Cardiac septum (tissue), 1 donor: ENCODE measurements at places on chromosomes 5 and 9. TPM values are rescaled to one million over a fixed set of nuclear protein-coding genes. Genes with fewer than 3 reads are reported as not detected.

FCN2 gene
- total RNA-seq = not detected

TOR2A gene
- total RNA-seq = 4.4 TPM

SPINK5 gene
- total RNA-seq = 0.16 TPM

PDE6A gene
- total RNA-seq = 0.13 TPM

GPR151 gene
- not detected for total RNA-seq

WHRN gene
- 0.35 TPM for total RNA-seq

SLIT3 gene
- total RNA-seq = 16.6 TPM

ELAVL2 gene
- total RNA-seq = 0.32 TPM

GTF2H2 gene
- 8.4 TPM for total RNA-seq

FOXI1 gene
- total RNA-seq = not detected

SPAG8 gene
- total RNA-seq = 3.5 TPM

PROB1 gene
- total RNA-seq = 34.7 TPM

PDCD1LG2 gene
- 0.48 TPM for total RNA-seq

PCDHGB5 gene
- 13.9 TPM for total RNA-seq

FAF2 gene
- 15.9 TPM for total RNA-seq

PRRX2 gene
- total RNA-seq = 4.4 TPM

ACSL6 gene
- total RNA-seq = 4.5 TPM

GLRA1 gene
- not detected for total RNA-seq

DNAJC18 gene
- total RNA-seq = 20.3 TPM

TLX3 gene
- total RNA-seq = not detected

RELL2 gene
- 0.70 TPM for total RNA-seq

NKD2 gene
- total RNA-seq = 3.6 TPM

FNIP1 gene
- 31.6 TPM for total RNA-seq

UGT3A1 gene
- total RNA-seq = not detected

LVRN gene
- total RNA-seq = 0.27 TPM

LCN15 gene
- not detected for total RNA-seq

TYRP1 gene
- 102 TPM for total RNA-seq

IL7R gene
- 0.92 TPM for total RNA-seq

SPATA31E1 gene
- total RNA-seq = not detected

PCDHGA9 gene
- total RNA-seq = 9.6 TPM

EQTN gene
- not detected for total RNA-seq

AGXT2 gene
- not detected for total RNA-seq

GABRA6 gene
- not detected for total RNA-seq

PCDHA1 gene
- total RNA-seq = 0.08 TPM

PCA3 gene
- total RNA-seq = not detected

LAMC3 gene
- total RNA-seq = 0.89 TPM

TRPM3 gene
- total RNA-seq = 0.51 TPM

TSSK1B gene
- 0.08 TPM for total RNA-seq

INSL4 gene
- total RNA-seq = not detected

MEIKIN gene
- not detected for total RNA-seq

PLAC8L1 gene
- not detected for total RNA-seq

ACOT12 gene
- not detected for total RNA-seq
